ENCODE measurements at places on chromosomes 5 and 9. TPM values are rescaled to one million over a fixed set of nuclear protein-coding genes. Genes with fewer than 3 reads are reported as not detected.
A peak's percentile ranks its signal among the peaks of the same experiment; 100 is the strongest.

GRCh38 chr5:71483355-71483754, 27.9 kb downstream of the BDP1 start:
- H3K36me3 ChIP-seq = peaks cover 37% of the 10 kb centered on the region
- H3K27ac ChIP-seq = no peak overlapping the region
- no peak for DNase-seq
- peaks cover 11% of the 10 kb centered on the region for H3K4me1 ChIP-seq
- H3K27me3 ChIP-seq = no peaks in the 10 kb centered on the region

Gene AGTPBP1
- 6.8 TPM for total RNA-seq

Gene SLC6A19
- total RNA-seq = 0.37 TPM

GRCh38 chr5:173777674-173778073, 110.5 kb upstream of the CPEB4 start:
- H3K36me3 ChIP-seq = no peaks in the 10 kb centered on the region
- no peaks in the 10 kb centered on the region for H3K27me3 ChIP-seq
- no peak overlapping the region for H3K27ac ChIP-seq
- no peak overlapping the region for H3K4me3 ChIP-seq

GRCh38 chr5:101153526-101153925, 250.4 kb upstream of the ST8SIA4 start:
- H3K36me3 ChIP-seq = no peaks in the 10 kb centered on the region
- H3K27me3 ChIP-seq = no peaks in the 10 kb centered on the region
- DNase-seq = no peak
- no peak overlapping the region for H3K27ac ChIP-seq

Gene INSL4
- total RNA-seq = not detected

Gene PCDHGA5
- total RNA-seq = 0.50 TPM

Gene PCDHGA2
- total RNA-seq = 0.88 TPM

Gene TAF11L5
- not detected for total RNA-seq

DNA sequence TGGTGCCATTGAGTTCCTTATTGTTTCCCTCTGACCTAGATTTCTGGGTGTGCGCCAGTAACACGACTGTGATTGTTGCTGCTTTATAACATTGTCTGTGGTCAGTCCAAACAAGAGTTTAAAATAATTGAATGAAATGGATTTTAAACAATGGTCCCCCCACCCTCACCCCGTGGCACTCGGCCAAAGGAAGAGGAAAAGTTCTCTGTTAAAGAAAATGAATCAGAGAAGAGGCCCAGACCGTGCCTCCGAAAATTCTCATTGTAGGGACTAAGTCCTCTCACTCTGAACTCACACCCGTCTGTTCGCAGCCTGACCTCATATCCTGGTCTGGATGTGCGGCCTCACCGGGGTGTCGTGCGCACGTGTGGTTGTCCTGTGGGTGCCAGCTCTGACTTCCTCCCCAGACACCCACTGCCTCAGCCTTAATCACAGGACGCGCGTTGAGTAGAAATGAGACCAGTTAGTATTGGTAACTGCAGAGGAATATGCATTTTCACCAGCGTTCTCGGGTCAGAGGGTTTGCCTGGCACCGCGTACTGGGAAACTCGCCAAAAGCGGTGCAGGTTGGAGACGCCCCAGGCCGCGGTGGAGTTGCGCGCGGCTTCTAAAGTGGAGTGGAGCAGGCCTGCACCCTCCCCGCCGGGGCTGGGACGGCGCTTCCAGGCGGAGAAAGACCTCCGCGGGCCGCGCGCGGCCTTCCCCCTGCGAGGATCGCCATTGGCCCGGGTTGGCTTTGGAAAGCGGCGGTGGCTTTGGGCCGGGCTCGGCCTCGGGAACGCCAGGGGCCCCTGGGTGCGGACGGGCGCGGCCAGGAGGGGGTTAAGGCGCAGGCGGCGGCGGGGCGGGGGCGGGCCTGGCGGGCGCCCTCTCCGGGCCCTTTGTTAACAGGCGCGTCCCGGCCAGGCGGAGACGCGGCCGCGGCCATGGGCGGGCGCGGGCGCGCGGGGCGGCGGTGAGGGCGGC, at the start of gene ABL1:
ABL1 (plus strand) TSS at position 884 of the 966 bp plus-strand sequence. CDS start 193 bp downstream, outside the sequence.
- peak within 1 kb of the TSS; percentile 48 for H3K4me3 ChIP-seq
- H3K4me1 ChIP-seq = no peaks in the 10 kb centered on the region
- peak within 1 kb of the TSS; percentile 82 for H3K27ac ChIP-seq
- DNase-seq = peak; percentile 76

GRCh38 chr5:158812408-158812807, 287.3 kb downstream of the EBF1 start:
- no peaks in the 10 kb centered on the region for H3K4me1 ChIP-seq
- no peaks in the 10 kb centered on the region for H3K27me3 ChIP-seq
- H3K36me3 ChIP-seq = no peaks in the 10 kb centered on the region
- DNase-seq = no peak

- H3K27me3 ChIP-seq = no peaks in the 10 kb centered on the region
- H3K36me3 ChIP-seq = no peaks in the 10 kb centered on the region
- no peaks in the 10 kb centered on the region for H3K4me1 ChIP-seq
- no peak overlapping the region for H3K4me3 ChIP-seq
- DNase-seq = no peak
Observed at GRCh38 chr5:137613554-137614265, 114.6 kb upstream of the SPOCK1 start.

DNA sequence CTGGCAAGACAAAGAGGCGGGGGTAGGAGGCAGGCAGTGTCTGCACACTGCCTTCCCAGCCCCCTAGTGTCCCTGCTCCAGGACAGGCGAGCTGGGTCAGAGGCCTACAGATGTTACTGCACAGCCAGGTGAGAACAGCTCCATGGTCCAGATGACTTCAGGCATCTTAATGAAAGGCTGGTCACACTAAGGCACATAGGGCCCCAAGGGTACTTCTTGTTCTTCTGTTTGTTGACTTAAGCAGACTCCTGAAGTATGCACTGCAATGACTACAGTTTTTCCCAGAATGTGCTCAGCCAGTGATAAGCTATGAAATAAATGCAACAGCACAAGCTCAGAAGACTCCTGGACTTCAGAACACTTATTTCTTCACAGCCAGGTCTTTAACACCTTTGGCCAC, 27.4 kb downstream of the ATPSCKMT start:
- no peak for DNase-seq
- H3K4me1 ChIP-seq = no peaks in the 10 kb centered on the region
- H3K27ac ChIP-seq = no peak overlapping the region
- no peaks in the 10 kb centered on the region for H3K27me3 ChIP-seq
- no peaks in the 10 kb centered on the region for H3K36me3 ChIP-seq
- no peak overlapping the region for H3K4me3 ChIP-seq

Gene TRIM14
- 28.9 TPM for total RNA-seq

Gene FOXD4L4
- total RNA-seq = 0.18 TPM

GRCh38 chr5:164742025-164742424, 1236.6 kb downstream of the MAT2B start:
- no peak overlapping the region for H3K27ac ChIP-seq
- no peaks in the 10 kb centered on the region for H3K27me3 ChIP-seq
- no peaks in the 10 kb centered on the region for H3K4me1 ChIP-seq
- no peak overlapping the region for H3K4me3 ChIP-seq
- DNase-seq = no peak

DNA sequence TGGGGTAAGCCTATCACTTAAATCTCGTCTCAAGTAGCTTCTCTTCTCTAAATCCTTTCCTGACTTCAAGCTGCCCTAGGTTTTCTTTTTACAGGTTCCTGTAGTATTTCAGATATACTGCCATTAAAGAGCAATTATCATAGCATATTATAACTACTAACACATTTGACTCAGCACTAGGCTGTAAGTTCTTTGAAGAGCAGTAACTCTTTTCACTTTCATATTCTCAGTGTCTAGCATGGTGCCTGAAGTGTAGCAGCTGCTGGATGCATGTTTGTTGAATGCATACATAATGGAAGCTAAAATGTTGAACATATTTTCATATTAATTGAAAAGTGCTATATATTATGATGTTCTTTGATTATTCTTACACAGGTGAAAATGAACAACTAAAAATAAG, 22.5 kb downstream of the CCDC152 start:
- no peak for DNase-seq
- no peaks in the 10 kb centered on the region for H3K36me3 ChIP-seq
- no peak overlapping the region for H3K4me3 ChIP-seq
- no peaks in the 10 kb centered on the region for H3K4me1 ChIP-seq

GRCh38 chr9:87497604-87498045, at the start of gene DAPK1:
TSS of gene DAPK1 (plus strand) at chr9:87497867. CDS start at chr9:87499078, 1,211 bp downstream.
- H3K4me3 ChIP-seq = peak within 1 kb of the TSS; percentile 89
- H3K36me3 ChIP-seq = no peaks in the 10 kb centered on the region
- H3K27ac ChIP-seq = peak within 1 kb of the TSS; percentile 97
- H3K4me1 ChIP-seq = no peaks in the 10 kb centered on the region

DNA sequence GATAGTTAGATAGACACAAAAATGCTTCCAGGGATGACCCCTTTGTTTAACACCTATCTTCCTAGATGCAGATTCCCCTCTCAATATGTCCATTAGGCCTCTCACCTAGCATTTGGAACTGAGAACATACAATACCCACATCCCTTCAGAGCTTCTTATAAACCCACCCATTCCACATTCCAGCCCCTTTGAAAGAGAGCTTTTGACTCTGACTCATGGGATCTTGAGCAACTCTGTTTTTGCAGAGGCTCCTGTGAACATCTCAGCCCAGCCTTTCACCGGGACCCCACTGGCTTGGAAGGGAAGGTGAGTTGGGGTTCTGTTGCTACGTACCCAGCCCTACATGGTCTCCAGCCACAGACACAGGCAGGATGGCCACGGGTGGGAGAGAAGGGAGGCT, 195.5 kb downstream of the FRMD3 start:
- DNase-seq = no peak
- no peak overlapping the region for H3K27ac ChIP-seq
- H3K4me1 ChIP-seq = no peaks in the 10 kb centered on the region
- H3K36me3 ChIP-seq = no peaks in the 10 kb centered on the region
- no peak overlapping the region for H3K4me3 ChIP-seq

Data from right lobe of liver (tissue), 6 donors.